ENCODE measurements at places on chromosomes 13 and 19. TPM values are rescaled to one million over a fixed set of nuclear protein-coding genes. Genes with fewer than 3 reads are reported as not detected.

DNA sequence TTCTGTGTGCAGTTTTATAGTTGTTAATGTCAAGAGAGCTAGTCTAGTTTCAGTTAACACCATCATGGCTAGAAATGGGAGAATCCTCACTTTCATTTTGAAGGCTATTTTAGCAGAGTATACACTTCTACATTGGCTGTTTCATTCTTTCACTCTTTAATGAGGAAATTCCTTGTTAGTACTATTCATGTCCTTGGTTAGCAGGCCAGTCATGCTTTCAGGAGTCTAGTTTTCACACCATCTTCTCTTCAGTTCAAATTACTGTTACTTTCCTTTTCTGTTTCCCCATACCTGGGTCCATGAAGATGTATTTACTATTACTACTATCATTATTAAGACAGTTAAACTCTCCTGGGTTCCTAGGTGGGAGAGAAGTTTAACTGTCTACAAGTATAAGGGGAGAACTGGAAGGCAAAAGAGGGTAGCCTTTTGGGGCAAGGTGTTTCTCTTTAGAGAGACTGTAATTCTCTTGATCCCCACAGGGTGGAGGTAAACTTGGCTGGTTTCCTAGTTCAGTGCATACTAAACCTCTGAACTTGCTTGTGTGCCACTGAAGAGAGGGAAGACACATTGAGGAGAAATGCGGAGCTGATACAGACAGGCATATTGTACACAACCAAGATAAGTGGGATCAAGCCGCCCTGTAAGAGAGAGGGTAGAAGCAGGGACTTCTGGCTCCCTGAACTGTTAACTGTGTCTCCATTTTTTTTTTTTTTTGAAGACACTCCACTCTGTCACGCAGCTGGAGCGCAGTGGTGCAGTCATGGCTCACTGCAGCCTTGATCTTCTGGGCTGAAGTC lies 41.3 kb upstream of the IGFL4 start:
- DNase-seq = peak; percentile 12

DNA sequence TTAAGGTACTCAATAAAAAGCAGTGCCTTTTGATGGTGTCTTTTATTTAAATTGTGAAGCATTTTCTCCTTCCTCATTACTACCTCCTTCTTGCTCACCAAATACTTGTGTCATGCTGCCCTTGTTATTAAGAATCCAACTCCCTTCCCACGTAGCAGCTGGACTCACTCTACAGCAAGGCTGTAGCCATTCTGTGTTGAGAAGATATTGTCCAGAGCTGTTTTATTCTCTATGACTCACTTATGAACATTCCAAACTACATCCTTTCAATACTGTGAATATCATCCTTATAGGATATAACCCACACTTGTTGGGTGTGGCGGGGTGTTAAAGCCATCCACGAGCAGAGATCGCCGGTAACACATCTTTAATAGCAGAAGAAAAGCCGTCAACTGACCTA lies 1671.5 kb upstream of the SLC10A2 start:
- no peak for DNase-seq

DNA sequence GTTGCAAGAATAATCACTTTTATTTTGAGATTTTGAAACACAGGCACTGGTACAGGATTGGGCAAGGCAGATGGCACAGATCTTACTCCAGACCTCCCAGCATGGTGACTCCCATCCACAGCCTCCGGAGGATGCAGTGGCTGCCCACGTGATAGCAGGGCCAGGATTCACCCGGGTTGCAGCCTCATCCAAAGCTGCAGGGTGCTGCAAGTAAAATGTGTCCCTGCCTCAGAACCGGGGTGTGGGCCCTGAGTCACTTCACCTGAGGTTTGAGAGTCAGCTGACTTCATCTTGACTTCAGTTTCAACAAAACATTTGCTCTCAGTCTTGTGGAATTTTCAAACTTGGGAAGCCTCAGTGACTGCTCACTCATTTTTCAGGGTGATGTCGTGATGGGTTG lies 201.9 kb downstream of the FGF9 start:
- DNase-seq = no peak

PSMD8 gene
- 77.1 TPM for total RNA-seq
